Activated CD4-positive, CD25-positive, alpha-beta regulatory T cell (primary cell): ENCODE measurements at places on chromosomes 1 and 21.

- no peak for DNase-seq
Measured at GRCh38 chr1:55374801-55375616, 159.8 kb upstream of the USP24 start.

GRCh38 chr1:85366391-85367170, 90.1 kb upstream of the BCL10 start:
- no peak for DNase-seq

DNA sequence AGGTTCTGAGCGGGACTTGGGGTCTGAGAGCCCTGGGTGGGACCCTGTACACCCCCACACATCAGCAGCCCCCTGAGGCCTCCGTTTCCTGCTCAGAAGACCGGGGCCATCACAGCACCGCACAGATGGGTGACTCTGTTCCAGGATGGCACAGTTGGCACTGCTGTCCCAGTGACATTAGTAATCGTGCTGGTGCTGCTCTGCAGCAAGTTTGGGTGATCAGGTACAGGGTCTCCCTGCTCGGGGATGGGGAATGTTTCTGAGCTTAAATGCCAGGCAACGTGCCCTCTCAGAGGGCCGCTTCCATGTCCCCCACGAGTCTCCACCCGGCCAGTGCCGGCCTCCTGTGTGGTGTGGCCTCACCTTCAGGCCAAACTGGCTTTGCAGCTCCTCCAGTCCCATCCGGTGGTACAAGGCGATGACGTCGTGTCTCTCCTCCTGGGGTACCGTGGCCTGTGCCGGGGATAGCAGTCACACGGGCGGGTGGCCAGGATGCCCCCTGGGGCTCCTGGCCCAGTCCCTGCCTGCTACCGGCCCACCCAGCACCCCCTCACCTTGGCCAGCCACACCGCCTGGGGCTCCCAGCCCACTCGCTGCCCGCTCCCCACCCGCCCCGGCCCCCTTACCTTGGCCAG, 17.1 kb downstream of the PRXL2B start:
- DNase-seq, result no peak

DNA sequence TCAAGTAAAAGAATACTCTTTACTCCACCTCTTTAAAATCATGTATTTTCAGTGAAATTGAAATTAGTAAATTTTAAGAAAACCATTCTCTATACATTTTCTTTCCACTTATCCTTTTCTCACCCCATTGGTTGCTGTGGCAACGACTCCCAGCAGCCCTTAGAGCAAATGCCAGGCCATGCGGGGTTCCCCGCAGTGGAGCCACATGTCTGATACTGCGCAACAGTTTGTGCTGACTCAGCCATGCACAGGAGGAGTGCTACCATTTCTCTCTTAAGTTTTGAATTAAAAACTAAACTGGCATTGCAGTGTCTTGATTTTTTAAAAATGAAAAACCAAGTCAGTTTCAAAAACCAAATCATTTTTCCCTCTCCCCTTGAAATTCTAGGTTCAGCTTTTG, 214.1 kb upstream of the L1TD1 start:
- no peak for DNase-seq

- DNase-seq, result no peak
Measured at GRCh38 chr1:12745126-12745991, 641 bp upstream of the CFAP107 start.

DNA sequence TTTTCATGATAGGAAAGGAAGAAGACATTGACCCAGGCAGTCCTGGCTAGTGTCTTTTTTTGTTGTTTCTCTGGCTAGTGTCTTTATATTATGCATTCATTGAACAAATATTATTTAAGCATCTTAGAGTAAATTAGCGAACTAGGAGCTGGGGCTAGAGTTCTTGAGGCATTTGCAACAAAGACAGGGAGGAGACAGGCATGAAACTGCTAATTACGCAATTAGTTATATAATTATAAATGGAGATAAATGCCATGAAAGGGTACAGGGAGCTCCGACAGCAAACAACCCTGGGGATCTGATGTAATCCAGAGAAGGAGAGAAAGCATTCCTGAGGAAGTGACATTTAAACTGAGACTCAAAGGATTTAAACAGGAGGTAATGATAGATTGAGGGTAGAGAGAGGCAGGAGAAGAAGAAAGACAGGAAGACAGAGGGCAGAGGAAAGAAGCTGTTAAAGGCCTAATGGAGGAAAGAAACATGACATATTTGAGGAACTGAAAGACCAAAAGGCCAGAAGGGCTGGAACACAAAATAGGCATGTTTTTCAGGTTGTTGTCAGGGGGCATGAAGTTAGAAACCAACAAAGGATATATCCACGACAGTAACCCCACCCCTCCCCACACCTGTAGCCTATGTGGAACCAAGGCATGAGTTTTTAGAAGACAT, 99.5 kb upstream of the GJB5 start:
- DNase-seq, result no peak

GRCh38 chr1:32895325-32896215, 5.6 kb downstream of the TMEM54 start:
- no peak for DNase-seq

DNA sequence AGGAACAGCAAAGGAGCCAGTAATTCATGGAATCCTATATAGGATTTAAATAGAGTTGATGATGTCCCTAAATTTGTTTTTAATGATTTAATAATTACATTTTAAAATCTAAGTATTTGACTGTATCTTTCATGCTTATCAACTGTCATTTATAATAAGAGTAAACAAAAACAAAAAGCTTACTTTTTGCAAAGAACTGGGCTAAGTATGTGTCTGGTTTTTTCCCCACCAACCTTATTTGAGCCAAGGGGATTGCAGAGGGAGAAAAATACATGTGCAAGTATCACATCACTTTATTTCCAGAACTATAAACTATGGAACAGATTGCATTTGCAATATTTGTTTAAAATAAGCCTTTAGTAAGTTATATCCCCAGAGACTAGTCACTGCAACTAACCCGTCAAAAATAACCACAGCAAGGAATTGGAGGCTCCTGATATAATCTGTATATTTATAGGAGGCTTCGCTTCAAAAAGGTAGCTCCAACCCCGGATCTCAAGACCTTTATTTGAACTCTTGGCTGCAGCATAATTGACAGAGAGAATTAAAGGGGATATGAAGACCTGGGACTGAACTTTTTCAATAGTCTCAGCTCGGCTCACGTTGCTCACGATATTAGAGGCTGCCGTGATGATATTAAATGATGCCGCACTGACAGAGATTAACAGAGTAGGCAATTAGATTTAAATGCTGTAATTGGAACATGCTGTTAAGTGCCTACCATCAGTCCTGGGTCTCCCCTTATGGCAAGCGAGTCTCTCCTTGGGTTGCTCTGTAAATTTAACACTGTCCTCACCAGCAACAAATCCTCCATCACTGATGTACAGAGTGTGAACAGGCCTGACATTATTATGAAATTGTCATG, 329.1 kb upstream of the NFIA start:
- DNase-seq, result no peak

DNA sequence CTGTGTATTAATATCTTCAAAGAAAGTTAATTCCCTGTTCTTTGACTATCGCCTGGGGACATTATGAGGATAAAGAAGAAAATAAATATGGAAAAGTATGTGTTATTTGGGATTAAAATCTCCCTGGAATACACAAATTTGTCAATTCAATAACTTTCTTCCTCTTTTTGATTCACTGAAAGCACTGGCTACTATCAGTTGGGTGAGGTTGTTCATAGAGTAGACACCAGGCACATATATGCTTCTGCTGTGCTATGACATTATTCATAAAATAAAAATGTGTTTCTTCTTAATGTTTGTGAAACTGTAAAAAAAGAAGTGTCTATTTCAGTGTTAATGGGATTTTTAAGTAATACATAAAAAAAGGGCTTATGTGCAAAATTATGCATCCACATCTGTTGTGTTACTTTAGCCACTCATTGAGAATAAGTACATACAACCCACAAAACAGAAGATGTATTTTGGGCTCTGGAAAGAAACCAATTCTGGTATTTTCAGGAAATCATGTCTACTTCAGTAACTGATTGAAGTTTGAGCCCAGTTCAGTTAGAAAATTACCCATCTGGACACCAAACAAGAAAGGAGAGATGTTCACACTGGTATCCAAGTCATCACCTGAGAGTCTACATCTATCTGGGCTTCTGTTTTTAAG, 169.4 kb downstream of the GABPA start:
- DNase-seq, result no peak

- no peak for DNase-seq
Measured at GRCh38 chr1:152622803-152623202, at the start of gene LCE3A. TSS of gene LCE3A (minus strand) at chr1:152623103. CDS start at chr1:152623103, 0 bp downstream.

GRCh38 chr1:228964178-228965089, 229.2 kb downstream of the RHOU start:
- no peak for DNase-seq

- DNase-seq, result no peak
Measured at GRCh38 chr1:232965124-232965911, 14.9 kb downstream of the NTPCR start.

GRCh38 chr1:236389253-236389652, 4.8 kb upstream of the EDARADD start:
- no peak for DNase-seq

DNA sequence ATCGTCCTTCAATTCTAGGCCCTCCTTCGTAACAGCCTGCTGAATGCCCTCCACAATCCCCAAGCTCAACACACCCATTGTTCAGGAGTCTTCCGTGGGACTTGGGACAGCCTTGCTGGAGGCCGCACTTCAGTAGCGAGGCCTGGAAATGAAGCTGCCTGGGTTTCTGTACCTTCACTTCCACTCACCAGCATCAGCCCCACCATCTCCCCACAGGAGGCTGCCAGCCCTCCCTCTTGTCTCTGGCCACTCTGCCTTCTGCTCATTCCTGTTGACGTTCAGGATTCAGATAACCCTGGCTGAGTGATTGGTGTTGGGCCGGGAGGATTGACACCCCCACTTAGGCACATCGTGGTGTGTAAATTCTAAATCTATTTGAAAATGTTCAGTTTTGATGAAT, 23.4 kb upstream of the CSF1 start:
- no peak for DNase-seq

- DNase-seq, result no peak
Measured at GRCh38 chr1:206490771-206491405, 16.4 kb upstream of the RASSF5 start.

DNA sequence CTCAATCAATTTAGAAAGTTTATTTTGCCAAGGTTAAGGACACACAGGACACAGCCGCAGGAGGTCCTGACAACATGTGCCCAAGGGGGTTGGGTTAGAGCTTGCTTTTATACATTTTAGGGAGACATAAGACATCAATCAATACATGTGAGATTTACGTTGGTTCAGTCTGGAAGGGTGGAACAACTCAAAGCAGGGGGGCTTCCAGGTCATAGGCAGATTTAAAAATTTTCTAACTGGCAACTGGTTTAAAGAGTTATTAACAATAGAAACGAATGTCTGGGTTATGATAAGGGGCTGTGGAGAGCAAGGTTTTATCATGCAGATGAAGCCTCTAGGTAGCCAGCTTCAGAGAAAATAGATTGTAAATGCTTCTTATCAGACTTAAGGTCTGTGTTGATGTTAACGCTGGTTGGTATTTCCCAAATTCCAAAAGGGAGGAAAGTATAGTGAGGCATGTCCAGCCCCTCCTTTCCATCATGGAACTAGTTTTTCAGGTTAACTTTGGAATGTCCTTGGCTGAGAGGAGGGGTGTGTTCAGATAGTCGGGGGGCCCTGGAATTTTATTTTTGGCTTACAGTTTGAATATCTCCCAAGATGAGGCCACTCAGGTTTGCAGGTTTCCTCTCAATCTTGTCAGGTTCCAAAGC, 31.0 kb upstream of the TGFBR3 start:
- no peak for DNase-seq

DNA sequence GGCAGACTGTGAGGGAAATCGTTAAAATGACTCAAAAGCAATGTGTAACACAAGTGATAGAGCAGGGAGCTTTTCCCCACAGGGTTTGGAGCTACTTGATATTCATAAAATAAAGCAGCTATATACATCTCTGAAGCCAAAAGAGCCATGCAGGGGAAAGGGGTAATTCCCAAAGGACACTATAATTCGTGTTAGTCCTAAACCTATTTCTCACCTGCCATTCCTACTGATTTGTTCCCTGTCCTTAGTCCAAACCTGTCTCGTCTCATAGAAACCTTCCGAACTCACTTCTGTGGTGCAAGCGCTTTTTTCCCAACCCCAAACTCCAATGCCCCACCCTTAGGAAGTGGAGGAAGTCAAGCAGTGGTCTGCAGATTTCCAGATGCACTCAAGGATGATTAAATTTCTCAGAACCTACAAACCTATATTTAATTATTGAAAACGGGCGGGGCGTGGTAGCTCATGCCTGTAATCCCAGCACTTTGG, 946 bp upstream of the HNRNPR start:
- DNase-seq, result no peak

GRCh38 chr1:226950316-226950715, 10.2 kb downstream of the COQ8A start:
- DNase-seq, result no peak

GRCh38 chr1:167631936-167632614, 2.0 kb downstream of the RCSD1 start:
- DNase-seq, result no peak

- DNase-seq, result no peak
Measured at GRCh38 chr1:58620926-58621325, 43.9 kb upstream of the TACSTD2 start.

DNA sequence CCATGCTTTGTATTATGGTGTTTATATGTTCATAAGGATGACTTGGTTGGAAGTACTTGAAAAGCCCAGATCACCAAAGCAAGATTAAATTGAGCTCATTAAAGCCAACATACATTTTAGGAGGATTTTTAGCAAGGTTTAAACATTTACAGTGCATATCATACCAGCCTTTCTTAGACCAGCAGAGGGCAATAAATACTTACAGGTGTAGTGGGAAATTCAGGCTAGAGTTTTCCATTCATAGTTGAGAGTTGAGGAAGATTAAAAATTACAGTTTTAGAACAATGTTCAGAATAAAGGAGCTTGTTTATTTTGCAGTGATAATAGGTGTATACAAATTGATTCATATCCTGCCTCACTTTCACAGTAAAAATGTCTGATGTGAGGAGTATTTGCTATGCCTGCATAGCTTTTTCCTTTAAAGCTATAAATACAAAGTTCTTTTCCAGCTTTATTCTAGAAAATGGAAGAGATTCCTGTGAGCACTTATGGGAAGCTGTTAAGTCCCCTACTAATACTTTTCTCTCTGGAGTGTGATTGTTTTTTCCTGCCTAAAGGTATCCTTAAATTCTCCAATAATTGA, 35.3 kb downstream of the DTL start:
- no peak for DNase-seq

GRCh38 chr1:241838897-241839296, 9.1 kb upstream of the EXO1 start:
- DNase-seq, result no peak

- no peak for DNase-seq
Measured at GRCh38 chr1:21084111-21084810, 92.4 kb downstream of the EIF4G3 start.

- DNase-seq, result no peak
Measured at GRCh38 chr1:86416343-86416742, 7.6 kb upstream of the CLCA2 start.

- DNase-seq, result no peak
Measured at GRCh38 chr1:27436204-27437159, 44.1 kb downstream of the GPR3 start.
